ENCODE measurements at places on chromosomes 7 and 10.

- no peak for DNase-seq
Observed at GRCh38 chr10:38032886-38033285, 22.4 kb downstream of the ZNF33A start.

DNA sequence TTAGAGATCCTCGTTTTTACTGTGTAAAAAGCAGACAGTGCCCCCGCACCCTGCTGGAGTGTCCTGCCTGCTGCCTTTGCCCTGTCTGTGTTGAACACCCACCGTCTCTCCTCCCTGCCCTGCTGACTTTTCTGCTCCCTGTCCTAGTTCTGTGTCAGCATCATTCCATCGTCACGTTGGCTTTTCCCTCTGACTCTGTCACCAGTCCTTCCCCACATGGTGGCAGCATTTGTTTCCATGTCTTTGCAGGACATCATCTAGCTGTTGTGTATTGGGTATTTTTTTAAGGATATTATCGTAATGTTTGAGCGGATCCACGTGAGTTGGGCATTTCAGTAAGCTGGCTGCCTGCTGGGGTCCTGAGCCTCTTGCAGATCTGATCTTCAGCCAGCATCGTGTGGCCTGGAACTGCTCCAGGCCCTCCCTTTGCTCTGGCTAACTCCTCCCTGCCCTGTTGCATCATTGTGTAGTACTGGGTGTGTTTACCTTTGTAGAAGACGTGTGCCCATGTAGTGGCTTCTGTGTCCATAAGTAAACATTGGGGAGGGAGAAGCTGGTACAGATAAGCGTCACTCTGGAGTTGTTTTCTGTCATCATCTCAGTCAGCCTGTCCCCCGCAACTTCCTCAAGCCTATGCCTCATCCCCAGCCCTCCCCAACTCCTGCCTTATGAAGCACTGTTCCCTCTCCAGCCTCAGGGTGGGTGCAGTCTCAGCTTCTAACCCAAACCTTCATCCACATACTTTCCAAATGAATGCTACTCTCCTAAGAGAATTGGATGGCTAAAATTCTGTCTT, 44.3 kb downstream of the TRRAP start:
- DNase-seq, result no peak

DNA sequence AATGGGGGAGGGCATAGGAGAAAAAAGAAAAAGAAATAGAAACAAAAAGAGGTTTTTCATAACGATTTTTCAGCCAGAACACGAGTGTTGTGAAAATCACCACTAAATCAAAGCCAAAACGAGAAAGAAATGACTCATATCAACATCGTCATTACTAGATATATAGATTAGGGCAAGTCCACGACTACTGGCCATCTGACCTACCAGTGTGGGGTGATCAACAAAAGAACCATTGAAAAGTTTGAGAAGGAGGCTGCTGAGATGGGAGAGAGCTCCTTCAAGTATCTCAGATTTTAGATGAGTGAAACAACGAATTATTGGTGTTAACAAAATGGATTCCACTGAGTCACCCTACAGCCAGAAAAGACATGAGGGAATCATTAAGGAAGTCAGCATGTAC, 33.5 kb upstream of the ABCB5 start:
- no peak for DNase-seq

DNA sequence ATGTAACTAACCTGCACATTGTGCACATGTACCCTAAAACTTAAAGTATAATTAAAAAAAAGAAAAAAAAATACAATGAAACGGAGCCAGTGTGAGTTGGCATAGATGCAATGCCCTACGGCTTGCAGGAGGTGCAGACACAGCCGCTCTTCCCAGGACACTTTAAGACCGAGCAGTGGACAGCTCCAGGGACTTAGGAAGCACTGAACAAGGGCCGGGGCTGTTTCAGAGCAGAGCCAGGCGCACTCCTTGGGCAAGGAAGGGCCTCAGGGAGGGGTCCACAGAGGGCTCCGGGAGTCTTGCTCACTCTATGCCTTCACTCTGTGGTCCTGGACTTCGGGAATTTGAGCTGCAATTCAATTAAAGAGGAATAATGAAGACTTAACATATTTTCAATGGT, 355.3 kb downstream of the TCERG1L start:
- DNase-seq, result no peak

- DNase-seq, result no peak
Observed at GRCh38 chr7:68573271-68574005, 1024.8 kb upstream of the AUTS2 start.

DNA sequence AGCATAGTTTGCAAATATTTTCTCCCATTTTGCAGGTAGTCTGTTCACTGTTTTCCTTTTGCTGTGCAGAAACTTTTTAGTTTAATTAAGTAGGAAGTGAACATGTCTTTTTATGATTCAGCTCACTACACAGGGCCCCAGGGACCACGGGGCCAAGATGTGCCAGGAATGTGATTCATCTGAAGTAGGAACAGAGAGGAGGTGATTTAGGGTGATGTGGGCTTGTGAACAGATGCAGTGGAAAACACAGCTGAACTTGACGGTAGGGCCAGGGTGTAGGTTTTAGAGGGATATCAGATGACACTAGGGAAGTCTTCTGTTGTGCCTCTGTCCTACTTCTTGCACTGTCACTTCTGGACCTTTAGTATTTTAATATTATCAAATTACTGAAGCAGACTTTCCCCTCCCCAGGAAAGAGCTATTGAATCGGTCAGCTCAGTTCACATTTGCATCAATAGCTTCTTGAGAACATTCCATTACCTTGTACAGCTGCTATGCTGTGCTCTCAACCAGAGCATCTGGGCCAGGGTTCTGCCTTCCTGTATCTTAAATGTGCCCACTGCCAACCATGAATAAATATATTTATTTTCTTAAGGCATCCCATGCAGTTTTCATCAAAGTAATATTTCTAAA, 96.9 kb downstream of the OSBPL3 start:
- no peak for DNase-seq

DNA sequence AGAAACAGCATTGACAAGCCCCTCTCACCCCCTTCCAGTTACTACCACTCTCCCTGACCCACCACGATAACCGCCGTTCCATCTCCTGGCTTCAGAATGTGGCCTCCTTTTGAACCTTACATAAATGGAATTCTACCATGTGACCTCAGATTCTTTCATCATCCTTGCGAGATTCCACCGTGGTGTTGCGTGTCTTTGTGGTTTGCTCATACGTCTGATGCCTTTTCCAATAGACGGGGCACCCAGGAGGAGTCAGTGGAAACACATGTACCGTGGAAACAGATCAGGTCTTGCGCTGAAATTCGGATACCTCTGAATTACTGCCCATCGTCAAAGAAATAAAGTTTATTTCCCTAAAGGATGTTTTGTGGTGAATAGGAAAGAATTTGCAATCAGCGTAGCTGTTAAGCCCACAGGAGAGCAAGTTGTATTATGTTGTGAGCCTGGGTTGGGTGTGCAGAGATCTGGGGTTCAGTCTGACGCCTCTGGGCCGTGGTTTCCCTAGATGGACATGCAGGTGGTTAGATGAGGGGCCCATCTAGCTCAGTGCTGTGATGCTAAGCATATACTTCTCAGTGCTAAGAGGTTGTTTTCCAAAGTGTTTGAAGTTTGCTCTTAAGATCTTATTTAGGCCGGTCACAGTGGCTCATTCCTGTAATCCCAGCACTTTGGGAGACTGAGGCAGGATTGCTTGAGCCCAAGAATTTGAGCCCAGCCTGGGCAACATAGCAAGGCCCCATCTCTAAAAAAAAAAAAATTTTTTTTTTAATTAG, 29.1 kb downstream of the GTF2IRD1 start:
- no peak for DNase-seq

- DNase-seq, result no peak
Observed at GRCh38 chr10:19705250-19705649, 111.0 kb upstream of the PLXDC2 start.

DNA sequence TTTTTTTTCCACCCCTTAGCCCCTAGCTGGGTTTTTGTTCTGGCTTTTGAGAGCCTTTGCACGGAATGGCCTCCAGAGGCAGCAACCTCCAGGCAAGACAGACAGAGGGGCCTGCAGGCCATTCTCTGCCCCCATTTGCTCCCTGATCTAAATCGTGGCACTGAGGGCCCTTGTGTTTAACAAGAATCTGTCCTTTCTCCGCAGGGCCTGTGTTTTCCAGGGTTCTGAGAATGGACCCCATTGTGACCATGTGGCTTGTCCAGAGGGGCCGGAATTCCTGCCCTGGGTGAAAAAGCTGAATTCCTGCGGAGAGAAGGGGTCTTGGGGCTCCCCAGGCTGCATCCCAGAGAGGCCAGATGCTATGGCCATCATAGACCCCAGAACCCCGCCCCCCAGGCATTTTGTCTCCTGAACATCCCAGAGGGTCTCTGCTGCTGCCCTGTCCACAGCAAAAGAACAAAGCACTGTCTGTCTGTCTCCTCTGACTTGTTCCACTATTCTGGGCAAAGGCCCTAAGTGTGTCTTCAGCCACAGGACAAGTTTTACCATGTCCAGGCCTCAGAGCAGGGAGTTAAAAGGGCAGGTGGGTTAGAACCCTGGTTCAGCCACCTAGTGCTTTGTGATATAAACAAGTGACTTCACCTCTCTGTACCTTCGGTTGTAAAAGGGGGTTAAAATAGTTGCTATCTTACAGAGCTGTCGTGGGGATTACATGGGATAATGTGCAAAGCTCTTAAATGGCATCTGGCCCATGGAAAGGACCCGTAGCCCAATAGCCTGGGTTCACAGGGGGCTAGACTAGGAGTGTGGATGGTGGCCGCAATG, 155.6 kb downstream of the SH3PXD2A start:
- no peak for DNase-seq

DNA sequence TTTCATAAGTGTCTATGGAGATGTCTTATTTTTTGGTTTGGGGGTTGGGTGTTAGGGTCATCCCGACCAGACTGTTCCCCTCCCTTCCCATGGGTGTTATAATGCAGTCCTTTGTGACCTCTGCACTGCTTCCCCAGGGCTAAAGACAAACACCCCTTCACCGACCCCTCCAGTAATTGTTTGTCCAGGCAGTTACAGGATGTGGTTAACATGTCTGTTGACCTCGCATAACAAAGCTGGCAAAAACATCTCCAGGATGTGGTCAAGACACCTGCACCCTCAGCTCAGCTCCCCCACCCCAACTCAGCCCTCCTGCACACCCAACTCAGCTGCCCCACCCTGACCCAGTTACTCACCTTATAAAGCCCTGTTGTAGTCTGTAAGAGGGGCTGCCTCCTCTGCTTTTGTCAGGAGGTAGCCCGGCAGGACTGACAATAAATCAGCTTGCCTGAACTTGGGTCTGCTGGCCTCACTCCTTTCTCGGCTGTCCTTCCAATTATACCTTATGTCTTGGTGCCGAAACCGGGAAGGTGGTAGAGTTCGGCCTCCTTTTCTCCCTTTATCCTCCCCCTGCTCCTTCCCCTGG, 102.2 kb downstream of the ZNF92 start:
- DNase-seq, result no peak

DNA sequence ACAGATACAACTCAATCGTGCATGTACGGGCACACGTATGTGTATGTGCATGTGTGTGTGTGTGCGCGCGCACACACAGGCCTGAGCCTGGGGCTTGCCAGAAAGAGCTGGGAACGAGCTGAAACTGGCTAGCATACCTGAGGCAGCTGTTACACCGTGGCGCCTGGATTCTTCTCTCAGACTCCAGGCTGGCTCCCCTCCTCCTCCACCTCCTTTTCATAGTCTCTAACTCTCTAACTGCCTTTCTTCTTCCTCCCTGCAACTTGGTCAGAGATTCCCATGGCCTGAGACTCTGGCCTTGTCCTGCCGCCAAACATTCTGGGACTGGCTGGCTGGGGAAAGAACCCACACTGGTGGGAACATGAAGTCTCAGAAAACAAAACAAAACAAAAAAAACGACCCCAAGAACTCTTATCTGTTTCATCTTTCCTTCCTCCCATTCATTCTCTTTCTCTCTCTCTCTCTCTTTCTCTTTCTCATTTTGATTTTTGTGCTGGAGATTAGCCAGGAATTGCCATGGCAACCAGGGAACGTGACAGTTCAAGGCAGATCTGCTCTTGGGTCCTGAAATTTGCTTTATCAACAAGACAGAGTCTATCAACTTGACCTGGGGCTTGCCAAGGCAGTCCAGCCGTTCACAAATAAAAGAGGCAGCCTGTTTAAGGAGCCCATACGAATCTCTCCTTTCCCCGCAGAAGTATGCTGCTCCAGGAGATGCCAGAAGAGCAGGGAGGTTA, 76.8 kb upstream of the SEM1 start:
- DNase-seq, result no peak

- no peak for DNase-seq
Observed at GRCh38 chr7:45402480-45403218, 171.5 kb upstream of the ADCY1 start.

- no peak for DNase-seq
Observed at GRCh38 chr10:131911451-131911850, 10.6 kb downstream of the PPP2R2D start.

GRCh38 chr7:107147464-107148393, 21.1 kb upstream of the HBP1 start:
- no peak for DNase-seq

DNA sequence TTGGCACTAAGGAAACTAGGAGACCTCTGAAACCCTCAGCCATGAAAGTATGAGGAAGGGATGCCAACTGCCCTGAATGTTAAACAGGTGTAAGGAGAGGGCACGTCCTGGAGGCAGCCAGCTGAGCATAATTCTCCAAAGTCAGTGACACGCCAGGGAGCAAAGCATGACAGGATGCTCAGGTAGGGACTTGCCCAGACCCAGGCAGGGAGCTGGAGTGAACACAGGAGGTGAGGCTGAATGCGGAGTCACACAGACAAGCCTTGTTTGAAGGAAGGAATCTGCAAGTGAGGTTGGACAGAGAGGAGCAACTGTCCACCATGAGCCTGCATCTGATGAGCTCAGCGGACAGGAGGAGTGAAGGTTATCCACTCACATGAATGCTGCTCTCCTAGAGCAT, 41.5 kb downstream of the KLRG2 start:
- DNase-seq, result no peak

DNA sequence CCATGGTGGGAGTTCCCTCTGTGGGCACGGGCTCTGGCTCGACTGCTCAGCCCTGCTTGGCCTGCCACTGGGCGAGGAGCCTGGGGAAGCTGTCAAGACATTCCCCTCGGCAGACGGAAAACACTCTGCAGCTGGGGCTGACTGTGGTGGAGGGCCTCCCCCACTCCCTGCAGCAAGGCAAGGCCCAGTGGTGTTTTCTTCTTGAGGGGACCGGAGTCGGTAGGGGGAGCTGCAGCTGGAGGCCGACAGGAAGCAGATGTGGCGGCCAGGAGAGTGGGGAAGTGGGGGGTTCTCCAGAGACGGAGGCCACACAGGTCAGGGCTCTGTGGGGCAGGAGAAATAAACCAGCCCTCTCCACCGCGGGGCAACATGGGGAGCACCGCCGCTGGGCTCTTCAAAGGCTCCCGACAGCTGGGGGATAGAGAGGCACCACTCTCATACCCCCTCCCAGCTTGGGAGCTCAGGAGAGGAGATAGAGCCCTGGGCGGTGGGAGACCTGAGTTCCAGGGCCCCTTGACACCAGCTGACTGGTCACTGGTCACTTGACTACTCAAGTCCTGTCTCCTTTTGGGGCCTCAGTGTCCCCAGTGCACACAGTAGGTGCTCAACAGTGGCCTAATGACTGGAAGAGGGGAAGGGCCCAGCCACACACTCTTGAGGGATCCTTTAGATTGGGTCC, 43.4 kb downstream of the PPIF start:
- DNase-seq, result no peak

GRCh38 chr7:39525926-39526325, 40.3 kb upstream of the YAE1 start:
- no peak for DNase-seq

Data from NCI-H1417 treated with DMSO at 0.1 percent for 48 hours (cell line).